Hematopoietic multipotent progenitor cell (in vitro differentiated cells): ENCODE measurements at places on chromosomes 1 and 21.

DNA sequence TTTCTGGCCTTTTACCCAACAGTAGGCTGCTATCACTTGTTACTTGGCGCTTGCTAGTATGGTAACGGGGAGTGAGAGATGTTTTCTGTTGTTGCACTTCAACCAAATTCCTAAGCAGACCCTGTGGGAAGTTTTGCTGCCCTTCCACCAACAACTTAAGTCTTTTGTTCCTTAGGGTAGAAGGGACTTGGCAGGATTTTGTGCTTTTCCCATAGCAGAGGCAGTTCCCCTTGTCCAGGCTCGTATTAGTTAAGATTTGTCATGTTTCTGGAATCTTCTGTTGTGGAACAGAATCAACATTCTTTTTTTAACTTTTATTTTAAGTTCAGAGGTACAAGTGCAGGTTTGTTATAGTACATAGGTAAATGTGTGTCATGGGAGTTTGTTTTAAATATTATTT lies 73.2 kb upstream of the SGIP1 start:
- DNase-seq: no peak

GRCh38 chr1:119217309-119217828 lies 76.9 kb upstream of the WARS2 start:
- DNase-seq: no peak

- DNase-seq: no peak
These were observed 18.6 kb downstream of the ABCG1 start for GRCh38 chr21:42237577-42237976.

GRCh38 chr1:54215523-54215922 lies 15.6 kb downstream of the MRPL37 start:
- no peak for DNase-seq

- DNase-seq: peak; percentile 48
These were observed 219.5 kb downstream of the TPR start for GRCh38 chr1:186155594-186155993.

GRCh38 chr1:212587888-212588510 lies 20.6 kb upstream of the ATF3 start:
- DNase-seq: no peak

DNA sequence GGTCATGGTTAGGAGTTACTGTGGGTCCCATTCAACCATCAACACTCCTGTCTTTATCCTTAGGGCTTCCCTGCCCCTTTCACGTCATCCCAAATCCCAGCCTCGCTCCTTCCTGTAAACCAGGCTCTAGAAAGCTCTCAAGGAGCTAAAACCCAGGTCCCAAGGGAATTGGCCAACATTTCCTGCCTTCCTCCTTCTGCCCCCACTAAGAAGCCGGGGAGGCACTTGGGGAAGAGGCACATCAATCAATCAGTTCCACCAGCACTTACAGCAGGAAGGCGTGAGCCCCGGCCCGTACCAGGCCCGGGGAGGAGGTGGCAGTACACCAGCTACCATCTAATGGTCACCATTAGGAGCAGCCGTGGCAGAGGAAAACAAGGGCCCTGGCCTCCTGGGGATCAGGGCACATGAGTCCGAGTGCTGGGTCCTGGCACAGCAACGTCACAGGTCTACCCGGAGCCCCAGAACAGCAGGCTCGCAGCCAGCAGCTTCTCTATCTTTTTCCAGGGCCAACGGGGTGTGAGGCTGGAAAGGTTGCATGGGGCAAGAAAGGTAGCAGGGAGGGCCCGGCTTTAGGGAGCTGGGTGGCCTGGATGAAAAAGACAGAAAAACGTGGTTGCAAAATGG lies 108.6 kb downstream of the CASZ1 start:
- DNase-seq: no peak

DNA sequence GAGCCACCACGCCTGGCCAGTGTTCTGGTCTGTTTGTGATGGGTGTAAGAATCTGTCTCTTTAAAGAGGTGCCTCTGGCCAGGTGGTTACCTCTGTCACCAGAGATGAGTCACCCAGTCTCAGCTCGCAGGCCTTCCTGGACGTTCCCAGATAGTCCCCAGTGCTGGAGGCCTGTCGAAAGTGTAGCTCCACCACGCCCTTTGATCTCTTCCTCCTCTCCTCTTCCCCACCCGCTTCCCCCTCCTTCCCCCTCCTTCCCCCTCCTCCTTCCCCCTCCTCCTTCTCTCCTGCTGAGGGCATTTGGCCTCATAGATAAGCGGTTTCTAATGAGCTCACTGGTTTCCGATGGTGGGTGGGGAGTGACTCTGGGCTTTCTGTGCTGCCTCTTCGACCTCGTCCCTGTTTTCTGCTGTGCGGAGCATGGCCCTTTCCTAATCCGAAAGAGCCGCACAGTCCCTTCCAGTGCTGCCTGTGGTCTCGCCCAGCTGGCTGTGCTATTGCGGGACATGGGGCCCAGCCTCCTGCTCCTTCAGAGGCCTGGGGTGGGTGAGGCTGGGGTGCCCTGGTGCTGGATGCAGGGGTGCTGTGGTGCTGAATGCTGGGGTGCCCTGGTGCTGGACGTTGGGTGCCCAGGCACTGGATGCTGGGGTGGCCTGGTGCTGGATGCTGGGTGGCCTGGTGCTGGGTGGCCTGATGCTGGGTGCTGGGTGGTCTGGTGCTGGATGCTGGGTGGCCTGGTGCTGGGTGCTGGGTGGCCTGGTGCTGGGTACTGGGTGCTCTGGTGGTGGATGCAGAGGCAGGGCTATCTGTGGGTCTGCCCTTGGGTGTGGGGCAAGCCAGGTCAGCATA lies 19.2 kb downstream of the AGPAT3 start:
- DNase-seq: no peak

DNA sequence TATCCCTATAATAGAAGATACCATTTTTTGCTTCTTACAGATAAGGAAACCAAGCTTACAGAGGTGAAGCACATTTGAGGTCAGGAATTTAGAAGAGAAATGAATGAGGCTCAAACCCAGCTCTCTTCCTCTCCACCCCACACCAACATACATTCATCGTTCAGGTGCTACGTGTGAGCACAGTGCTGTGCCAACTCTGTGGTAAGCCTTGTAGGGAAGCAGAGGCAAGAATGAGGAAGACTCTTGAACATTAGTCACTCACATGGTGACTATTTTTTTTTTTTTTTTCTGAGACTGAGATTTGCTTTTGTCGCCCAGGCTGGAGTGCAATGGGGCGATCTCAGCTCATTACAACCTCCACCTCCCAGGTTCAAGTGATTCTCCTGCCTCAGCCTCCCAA lies 314.0 kb downstream of the NTNG1 start:
- DNase-seq: no peak

DNA sequence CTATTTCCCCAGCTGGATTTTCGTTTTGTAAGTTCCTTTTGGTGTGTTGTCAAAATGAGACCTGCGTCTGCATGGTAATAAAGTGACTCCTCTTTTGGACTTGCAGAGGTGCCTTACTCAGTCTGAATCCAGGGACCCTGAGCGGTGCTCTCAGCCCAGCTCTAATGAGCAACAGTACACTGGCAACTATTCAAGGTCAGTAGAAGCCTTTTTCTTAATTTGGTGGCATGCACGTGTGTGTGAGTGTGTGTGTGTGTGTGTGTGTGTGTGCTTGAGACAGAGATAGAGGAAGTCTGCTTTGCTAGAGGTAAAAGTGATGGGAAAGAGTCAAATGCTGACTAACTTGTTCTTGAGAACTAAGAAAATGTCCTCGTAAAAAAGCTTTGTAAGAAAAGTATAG lies 105.4 kb downstream of the CD247 start:
- no peak for DNase-seq

GRCh38 chr1:53254011-53254640 lies 15.8 kb upstream of the MAGOH start:
- DNase-seq: no peak

DNA sequence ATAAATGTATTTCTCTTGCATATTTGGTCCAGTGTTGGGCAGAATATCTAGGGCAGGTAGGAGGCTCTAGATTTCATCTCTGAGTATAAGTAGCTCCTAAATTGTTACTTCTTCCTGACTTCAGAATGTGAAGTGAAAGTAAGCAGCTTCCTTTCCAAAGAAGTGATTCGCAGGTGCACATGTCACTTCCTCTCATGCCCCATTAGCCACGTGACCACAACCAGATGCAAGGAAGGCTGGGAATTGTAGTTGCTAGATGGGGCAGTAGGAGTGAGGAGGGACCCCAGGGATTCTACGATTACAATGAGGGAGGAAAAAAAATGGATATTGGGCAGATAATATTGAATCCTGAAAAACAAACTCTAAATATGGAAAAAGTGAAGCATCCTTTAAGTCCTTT lies 113.2 kb upstream of the CYYR1 start:
- DNase-seq: peak; percentile 79

- no peak for DNase-seq
These were observed 48.8 kb downstream of the ZFYVE9 start for GRCh38 chr1:52190500-52191252.

DNA sequence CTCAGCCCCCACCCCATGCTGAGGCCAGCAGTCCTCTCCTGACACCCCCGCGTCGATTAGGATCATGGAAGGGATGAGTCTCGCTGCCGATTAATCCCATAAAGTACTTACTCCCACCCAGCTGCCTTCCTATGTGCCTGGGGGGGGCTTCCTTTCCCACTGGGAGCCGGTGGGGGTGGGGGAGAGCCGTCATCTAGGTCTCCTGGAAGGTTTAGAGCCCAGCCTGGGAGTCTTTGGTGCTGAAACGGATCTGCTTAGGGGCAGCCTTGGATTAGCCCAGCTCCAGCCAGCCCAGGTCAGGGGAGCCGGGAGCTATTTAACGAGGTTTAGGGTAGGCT lies 9.8 kb downstream of the SAMD11 start:
- DNase-seq: no peak

DNA sequence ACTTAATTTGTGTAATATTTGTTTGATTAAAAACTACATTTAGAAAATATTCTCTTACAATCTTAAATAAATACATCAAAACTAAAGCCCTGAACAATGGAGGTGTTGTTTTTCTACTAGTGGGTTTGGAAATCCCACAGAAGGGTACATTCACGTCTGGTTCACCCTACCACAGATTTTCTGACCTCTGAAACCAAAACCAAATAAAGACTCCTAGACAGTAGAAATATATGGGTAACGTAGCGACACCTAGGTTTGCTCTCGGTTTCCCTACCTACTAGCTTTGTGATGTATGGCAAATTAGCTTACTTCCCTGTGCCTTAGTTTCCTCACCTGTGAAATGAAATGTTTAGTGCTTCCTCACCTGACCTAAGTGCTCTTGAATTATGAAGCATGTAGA lies 312.6 kb downstream of the DPYD start:
- no peak for DNase-seq

GRCh38 chr1:37999430-38000232 lies 5.7 kb downstream of the FHL3 start:
- DNase-seq: peak; percentile 85
